ENCODE measurements at places on chromosomes 6 and 20. TPM values are rescaled to one million over a fixed set of nuclear protein-coding genes. Genes with fewer than 3 reads are reported as not detected.

The POM121L2 gene
- total RNA-seq, result not detected

The ZC3H12D gene
- total RNA-seq, result under 0.01 TPM

The TMEM151B gene
- total RNA-seq, result not detected

The CCM2L gene
- total RNA-seq, result not detected

The INSM1 gene
- not detected for total RNA-seq

The RBPJL gene
- not detected for total RNA-seq
